Stimulated activated CD8-positive, alpha-beta memory T cell treated with anti-CD3 and anti-CD28 coated beads, Interleukin-15, amount 100 ng/mL, for 1 hour (primary cell): ENCODE measurements at places on chromosomes 2 and 18.

- DNase-seq, result no peak
Observed at GRCh38 chr2:207767461-207768167, 2.1 kb downstream of the FZD5 start.

GRCh38 chr2:68747900-68748299 is 13.3 kb downstream of the ARHGAP25 start:
- no peak for DNase-seq

DNA sequence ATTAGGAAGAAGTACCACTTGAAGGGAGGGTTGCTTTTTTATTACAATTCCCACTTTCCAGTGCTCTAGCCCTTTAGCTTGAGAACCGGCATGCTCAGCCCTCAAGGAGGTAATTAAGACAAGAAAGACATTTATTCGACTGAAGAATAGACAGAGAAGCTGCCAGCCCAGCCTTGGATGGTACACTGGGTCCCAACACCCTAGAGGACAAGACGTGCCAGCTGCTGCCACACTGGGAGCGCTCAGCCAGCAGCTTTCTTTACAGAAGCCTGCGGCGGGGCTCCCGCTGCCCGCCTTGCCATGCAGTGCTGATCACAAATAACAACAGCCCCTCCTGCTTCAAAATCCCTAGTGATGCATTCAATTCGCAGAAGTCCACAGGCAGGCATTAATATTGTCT is 746.3 kb upstream of the RAB6C start:
- DNase-seq, result no peak

DNA sequence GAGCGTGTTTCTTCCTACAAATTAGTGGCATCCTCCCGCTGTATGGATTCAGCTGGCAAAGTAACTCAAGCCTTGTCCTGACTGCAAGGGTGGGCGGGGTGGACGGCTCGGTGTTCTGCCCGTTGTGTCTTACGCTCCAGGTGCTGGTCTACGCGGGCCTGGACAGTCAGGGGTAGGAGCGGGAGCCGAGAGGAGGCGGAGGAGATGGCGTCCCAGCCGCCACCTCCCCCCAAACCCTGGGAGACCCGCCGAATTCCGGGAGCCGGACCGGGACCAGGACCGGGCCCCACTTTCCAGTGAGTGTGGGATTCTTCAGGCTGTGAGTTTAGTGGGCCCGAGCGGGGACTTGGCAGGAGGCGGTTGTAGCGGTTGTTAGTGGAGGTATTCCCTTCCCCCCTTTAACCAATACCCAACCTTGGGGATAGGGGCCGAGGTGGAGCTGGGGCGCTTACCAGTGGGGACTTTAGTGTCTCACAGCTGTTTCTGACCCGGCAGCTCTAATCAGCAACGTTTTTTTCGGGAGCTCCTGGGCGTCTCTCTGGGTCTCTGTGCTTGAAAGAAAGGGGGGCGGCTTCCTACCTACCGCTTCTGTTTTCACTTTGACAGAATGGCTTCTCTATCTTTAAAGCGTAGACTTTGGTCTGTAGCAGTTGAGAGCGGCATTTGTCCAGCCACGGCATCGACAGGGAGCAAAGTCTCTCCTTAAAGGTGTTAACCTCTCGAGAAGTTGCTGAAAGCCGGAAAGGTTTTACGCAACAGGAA is at the start of the genes PEX13 and PUS10:
Gene PEX13, plus strand, starts transcription at position 165 of the 762 bp plus-strand sequence. Its CDS starts 40 bp downstream, at position 205.
Gene PUS10, minus strand, starts transcription at position 700 of the 762 bp plus-strand sequence. CDS start 6,365 bp downstream, outside the sequence.
- peak; percentile 25 for DNase-seq

DNA sequence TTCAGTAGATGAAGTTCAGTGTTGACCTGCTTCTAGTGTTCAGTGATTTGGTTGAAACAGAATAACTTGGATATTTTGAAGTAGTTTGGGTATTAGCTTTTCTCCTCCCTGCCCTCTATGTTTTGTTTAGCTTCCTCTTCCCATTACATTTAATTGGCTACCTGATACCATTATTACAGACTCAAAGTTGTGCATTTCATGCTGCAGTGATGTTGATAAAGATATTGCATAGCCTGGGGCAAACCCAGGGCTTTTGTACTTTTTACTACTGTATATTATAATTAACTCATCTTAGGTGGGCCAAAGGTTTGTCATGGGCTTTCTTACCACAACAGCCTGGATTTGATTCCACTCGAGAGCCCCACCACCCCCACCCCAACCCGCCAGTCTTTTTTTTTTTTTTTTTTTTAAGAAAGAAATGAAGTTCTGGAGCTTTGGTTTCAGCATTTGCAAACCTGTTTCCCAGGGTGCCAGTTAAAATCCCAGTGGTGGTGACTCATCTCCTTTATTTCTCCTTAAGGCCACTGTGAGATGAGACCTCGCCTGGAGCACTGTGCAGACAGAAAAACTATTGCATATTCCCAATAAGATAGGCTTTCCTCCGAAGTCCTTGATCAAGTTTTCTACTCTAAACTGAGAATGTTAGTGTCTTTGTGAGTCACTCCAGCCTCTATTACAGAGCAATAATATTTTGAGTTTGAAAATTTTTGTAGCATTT is 393.7 kb upstream of the FANCL start:
- DNase-seq, result no peak

GRCh38 chr2:145744541-145745386 is 1224.8 kb upstream of the ZEB2 start:
- no peak for DNase-seq

- no peak for DNase-seq
Observed at GRCh38 chr2:57296795-57297517, 749.6 kb upstream of the VRK2 start.
